ENCODE measurements at places on chromosomes 2 and 18. TPM values are rescaled to one million over a fixed set of nuclear protein-coding genes. Genes with fewer than 3 reads are reported as not detected.

The MAP3K19 gene
- total RNA-seq: not detected

The C1D gene
- total RNA-seq: 13.7 TPM

The HES6 gene
- 2.5 TPM for total RNA-seq

The SAP130 gene
- total RNA-seq: 13.0 TPM

The ATOH8 gene
- 25.8 TPM for total RNA-seq

The SATB2 gene
- 1.3 TPM for total RNA-seq

The FKBP7 gene
- 6.5 TPM for total RNA-seq

The VRK2 gene
- total RNA-seq: 30.9 TPM

The C2orf81 gene
- 0.62 TPM for total RNA-seq

The UGT1A1 gene
- not detected for total RNA-seq

The POTEF gene
- not detected for total RNA-seq

The CFAP53 gene
- total RNA-seq: 0.11 TPM

The MDH1B gene
- 0.54 TPM for total RNA-seq

The DLGAP1 gene
- 0.08 TPM for total RNA-seq

The UGT1A9 gene
- total RNA-seq: not detected

The ANTXR1 gene
- 31.2 TPM for total RNA-seq

The CELF4 gene
- 0.19 TPM for total RNA-seq

The IL36G gene
- not detected for total RNA-seq

The COL5A2 gene
- 6.8 TPM for total RNA-seq

The SERPINB7 gene
- total RNA-seq: not detected

The GNAL gene
- 5.1 TPM for total RNA-seq

The ABCG8 gene
- total RNA-seq: 0.11 TPM
